NCI-H82 (cell line): ENCODE measurements at places on chromosomes 16 and 17.
A peak's percentile ranks its signal among the peaks of the same experiment; 100 is the strongest.

- DNase-seq, result no peak
These were observed 47.2 kb downstream of the SRL start for GRCh38 chr16:4194661-4195060.

GRCh38 chr17:65294181-65294719, 157.1 kb downstream of the RGS9 start:
- peak; percentile 79 for DNase-seq

DNA sequence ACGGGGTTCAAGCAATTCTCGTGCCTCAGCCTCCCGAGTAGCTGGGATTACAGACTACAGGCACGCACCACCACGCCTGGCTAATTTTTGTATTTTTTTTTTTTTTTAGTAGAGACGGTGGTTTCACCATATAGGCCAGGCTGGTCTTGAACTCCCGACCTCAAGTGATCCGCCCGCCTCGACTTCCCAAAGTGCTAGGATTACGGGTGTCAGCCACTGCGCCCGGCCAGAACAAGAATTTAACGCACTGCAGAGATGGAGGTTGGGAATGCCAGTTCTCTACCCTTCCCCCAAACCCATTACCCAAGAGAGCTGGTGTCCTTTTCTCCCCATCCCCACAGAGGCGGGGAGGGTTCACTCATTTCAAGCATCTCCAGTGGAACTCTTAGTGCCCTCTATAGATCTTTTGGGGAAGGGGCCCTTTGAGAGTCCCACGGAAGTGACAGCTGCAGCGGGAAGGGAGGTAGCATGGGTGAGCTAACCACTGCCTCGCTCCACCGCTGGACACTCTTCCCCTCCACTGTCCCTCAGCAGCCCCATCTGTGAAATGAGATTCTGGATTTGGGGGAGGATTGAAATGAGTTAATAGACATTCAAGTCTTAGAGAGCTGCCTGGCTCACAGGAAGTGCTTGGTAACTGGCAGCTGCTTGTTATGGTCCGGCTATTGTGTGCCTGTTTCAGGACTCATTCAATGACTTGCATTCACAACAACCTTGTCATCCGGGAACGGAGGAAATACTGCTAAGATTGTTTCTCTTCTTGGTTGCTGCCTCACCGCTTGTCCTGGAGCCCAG, 3.5 kb upstream of the UBALD2 start:
- DNase-seq, result no peak

DNA sequence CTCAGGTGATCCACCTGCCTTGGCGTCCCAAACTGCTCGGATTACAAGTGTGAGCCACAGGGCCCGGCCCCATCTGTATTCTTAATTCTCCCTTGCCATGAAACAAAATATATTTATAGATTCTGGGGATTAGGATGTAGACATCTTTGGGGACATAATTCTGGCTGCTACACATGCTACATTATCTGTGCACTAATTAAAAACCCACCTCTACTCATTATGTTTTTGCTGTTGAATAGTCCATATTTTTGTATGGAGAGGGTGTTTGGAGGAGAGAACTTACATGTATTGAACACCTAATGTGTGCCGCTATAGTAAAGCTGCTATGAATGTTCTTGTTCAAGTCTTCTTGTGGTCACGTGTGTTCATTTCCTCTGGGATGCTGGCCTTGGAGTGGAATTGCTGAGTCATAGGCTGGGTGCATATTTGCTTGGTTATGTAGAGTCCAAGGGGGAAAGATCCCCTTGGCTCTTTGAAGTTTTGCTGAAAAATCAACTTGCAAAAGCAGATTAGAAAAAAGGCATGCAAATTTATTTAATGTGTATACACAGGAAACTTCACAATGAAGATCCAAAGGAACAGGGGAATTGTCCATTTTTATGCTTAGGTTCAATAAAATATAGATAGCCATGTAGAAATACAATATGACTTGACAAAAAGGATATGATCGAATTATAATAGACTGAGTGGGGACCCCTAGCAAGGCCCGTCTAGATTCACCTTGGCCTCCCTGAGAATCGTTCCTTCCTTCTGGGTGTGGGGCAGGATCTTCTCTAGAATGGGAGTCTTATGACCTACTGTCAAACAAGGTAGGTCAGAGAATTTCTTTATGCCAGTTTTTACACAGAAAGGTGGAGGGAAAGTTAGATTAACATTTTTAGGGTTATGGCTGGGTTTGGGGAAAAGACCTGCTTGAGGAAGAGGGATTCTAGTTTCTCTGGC, 42.1 kb upstream of the GPRC5B start:
- no peak for DNase-seq

DNA sequence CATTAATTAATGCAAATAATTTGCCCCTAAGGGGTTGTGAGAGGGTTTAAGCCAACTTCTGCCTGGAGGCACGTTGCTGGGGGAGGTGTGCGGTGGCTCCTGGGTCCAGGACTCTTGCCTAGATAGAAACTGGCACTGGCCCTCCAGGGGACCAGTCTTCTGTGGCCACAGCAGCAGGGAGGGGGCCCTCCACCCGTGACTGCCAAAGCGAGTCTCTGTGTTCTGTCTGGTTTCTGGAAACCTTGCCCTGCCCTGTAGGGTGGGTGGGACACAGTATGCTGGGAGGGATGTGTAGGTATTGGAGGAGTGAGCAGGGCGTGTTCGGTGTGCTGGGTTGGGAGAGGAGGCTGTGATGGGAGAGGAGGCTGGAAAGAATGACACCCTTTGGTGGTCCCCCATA, 78.8 kb downstream of the TBC1D16 start:
- no peak for DNase-seq

GRCh38 chr17:82899941-82900340, 60.1 kb upstream of the ZNF750 start:
- DNase-seq, result no peak

GRCh38 chr16:65834688-65835087, 531.8 kb upstream of the CDH5 start:
- no peak for DNase-seq

DNA sequence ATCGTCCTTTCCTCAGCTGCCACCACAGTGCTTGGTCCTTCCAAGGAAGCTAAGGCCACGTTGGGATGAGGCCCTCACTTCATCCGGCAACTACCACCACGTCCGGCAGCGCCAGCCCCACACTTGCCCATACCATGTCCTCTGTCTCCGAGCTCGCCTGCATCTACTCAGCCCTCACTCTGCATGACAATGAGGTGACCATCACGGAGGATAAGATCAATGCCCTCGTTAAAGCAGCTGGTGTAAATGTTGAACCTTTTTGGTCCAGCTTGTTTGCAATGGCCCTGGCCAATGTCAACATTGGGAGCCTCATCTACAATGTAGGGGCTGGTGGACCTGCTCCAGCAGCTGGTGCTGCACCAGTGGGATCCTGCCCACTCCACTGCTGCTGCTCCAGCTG, 44.9 kb downstream of the TTC19 start:
- DNase-seq, result no peak

DNA sequence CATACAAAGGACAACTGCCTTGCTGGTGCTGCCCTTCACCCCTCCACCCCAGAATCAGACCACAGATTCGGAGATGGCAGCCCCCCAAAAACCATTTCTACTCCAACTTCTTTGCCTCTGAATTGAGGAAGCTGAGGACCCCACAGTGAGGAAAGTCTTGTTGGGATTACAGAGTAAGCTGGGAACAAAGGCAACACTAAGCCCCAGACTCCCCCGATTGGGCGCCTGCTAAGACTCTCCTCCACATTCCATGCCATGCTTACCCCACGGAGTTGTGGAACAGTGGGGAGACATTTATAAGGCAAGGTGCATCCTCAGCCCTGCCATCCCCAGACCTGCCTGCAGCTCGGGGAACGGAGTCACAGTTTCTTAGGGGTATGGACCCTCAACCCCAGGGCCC, 1.9 kb downstream of the GIT1 start:
- peak; percentile 56 for DNase-seq

DNA sequence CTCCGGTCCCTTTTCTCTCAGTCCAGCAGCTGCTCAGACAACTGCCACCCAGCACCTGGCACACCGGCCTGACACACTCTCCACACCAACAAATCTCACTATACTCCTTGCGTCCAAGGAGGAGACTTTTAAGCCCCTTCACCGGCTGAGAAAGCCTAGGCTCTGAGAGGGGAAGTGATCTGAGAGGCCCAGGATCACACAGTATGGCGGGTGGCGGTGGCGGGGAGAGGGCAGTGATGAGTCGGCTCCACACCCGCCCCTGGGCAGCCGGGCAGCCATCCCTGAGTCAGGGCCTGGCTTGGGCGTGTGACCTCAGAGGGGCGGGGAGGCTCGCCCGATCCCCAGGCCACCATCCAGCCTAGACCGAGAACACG, 569 bp downstream of the FLII start:
- DNase-seq, result peak; percentile 68

DNA sequence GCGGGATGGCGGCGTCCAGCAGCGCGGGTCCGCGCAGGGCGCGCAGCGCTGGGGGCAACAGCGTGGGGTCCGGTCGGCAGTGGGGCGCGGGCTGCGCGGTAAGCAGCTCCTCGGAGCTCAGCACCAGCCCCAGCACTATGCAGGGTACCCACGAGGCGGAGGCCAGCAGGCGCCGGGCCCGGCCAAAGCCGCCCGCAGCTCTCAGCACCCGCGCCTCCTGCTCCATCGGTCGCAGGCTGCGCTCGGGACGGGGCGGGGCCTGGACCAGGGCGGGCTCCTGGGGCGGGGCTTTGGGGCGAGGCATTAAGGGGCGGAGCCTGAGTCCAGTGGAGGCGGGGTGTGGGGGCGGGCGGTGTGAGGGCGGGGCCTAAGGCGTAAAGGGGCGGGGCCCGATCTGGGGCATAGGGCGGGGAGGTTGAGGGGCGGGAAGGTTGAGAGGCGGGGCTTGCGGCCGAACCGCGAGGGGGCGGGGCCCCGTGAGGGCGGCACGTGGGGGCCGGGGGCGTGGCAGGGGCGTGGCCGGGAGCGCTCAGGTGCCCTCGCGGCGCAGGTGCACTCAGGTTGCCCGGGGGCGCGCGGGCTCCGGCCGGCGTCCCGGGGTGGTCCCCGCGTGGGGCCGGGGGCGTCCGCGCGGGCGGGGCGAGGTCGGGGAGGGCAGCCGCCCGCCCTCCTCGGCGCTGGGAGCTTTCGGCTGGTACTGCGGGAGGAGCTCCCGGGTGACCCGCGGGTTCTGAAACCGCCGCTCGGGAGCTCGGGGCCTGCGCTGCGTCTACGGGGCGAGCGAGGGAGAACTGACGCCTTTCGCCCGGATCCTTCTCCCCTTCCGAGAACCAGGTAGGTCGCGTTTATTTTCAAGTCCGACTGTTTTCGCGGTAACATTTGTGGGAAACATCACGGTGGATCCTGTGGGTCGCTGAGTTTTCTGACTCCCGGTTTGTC, 1.4 kb upstream of the SLC22A31 start:
- peak; percentile 88 for DNase-seq

DNA sequence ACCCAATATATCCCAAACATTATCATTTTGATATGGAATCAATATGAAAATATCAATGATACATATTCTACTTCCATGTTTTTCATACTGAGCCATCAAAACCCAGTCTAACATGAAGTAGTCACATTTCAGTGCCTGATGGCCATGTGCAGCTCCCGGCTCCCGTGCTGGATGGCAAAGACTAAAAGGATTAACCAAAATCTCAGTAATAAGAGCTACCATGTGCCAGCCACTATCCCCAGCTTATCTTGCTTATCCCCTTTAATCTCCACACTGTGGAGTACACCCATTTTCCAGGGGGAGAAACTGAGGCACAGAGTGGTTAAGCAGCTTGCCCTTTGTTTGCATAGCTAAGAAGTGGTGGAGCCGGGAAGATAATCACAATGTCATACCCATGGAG, 9.2 kb downstream of the CD300LG start:
- DNase-seq, result peak; percentile 95

DNA sequence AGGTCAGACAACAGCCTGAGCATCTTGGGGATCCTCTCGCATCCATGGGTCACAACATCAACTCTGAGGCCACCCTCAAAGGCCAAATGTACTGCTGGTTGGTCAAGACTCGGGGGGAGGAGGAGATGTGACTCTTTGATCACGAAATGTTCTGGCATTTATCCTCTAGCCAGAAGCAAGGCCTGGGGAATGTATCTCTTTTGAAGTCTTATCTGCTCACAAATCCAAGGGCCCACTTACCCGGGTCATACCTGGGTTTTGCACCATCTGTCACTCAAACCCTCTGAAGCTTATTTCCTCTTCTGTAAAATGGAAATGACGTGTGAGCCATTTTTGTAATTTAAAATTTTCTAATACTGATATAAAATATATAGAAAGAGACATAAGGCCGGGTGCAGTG, 13.2 kb downstream of the CA7 start:
- DNase-seq, result no peak

GRCh38 chr17:12485361-12485906, 180.3 kb upstream of the MYOCD start:
- no peak for DNase-seq

DNA sequence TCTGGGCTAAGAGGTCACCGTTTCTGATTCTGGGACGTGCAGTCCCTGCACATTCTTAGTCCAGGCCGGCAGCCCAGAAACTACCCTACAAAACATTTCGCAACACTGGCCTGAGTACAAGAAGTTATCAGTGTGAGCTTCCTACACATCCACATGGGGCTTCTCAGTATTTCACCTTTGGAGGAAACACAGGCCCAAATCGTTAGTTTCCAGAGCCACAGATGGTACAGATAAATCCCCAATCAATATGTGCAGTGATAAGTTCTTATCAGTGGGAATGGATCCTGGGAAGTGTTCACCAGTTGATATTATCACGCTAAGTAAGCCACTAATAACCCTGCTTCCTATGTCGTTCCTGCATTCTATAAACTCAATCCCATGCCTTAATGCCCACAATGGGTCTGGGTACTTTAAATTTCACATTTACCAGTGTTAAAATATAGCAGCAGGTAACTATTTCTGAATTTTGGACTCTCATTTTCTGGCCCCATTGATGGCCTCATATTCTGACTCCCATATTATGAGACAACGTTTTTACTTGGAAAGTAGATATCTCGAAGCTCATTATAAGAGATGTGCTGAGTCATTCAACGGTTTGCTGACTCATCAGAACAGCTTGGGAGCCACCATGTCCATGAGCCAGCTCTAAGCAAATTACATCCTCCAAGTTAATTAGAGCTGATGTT, 370.2 kb upstream of the MAF start:
- DNase-seq, result no peak

DNA sequence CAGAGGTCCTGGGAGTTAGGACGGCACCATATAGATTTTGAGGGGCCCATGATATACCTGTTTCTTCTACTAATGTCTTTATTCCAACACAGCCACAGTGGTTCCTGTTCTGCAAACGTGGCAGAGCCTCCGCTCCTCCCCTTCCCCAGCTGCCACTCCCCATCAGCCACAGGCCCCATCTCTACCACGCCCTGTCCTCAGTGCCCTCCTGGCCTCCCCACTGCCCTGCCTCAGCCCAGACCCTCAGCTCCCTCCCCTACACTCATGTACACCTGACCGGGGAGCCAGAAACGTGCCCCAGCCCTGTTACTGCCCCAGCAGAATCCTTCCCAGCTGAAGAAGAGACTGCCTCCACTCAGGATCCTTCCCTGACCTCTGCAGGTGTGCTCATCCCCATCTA, 11.9 kb upstream of the RBFOX3 start:
- no peak for DNase-seq

DNA sequence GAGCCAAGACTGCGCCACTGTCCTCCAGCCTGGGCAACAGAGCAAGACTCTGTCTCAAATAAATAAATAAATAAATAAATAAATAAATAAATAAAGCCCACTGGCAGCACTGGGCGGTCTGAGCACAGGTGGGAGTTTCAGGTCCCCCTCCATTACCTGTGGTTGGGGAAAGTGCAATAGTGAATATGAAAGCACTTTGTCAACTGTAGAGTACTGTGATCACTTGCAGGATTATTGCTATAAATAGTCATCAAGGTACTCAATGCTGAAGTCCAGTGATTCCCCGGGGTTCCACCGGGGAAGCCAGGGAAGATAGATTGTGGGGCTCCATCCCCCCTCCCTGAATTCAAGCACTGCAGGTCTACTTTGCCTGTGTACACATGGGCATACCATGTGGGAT, 42.7 kb upstream of the CPNE2 start:
- DNase-seq, result no peak

GRCh38 chr16:69465083-69465721, 40.8 kb downstream of the CYB5B start:
- DNase-seq, result peak; percentile 3
